Activated CD8-positive, alpha-beta T cell treated with anti-CD3 and anti-CD28 coated beads for 36 hours (primary cell): ENCODE measurements at places on chromosomes 11 and 22. TPM values are rescaled to one million over a fixed set of nuclear protein-coding genes. Genes with fewer than 3 reads are reported as not detected.

GRCh38 chr11:64802370-64803157 lies 450 bp downstream of the MAP4K2 start:
- no peaks in the 10 kb centered on the region for H3K27me3 ChIP-seq
- peak; percentile 53 for DNase-seq
- H3K4me1 ChIP-seq: peaks cover 31% of the 10 kb centered on the region

Gene MIOX
- total RNA-seq: not detected

Gene SMIM35
- total RNA-seq: 0.32 TPM

DNA sequence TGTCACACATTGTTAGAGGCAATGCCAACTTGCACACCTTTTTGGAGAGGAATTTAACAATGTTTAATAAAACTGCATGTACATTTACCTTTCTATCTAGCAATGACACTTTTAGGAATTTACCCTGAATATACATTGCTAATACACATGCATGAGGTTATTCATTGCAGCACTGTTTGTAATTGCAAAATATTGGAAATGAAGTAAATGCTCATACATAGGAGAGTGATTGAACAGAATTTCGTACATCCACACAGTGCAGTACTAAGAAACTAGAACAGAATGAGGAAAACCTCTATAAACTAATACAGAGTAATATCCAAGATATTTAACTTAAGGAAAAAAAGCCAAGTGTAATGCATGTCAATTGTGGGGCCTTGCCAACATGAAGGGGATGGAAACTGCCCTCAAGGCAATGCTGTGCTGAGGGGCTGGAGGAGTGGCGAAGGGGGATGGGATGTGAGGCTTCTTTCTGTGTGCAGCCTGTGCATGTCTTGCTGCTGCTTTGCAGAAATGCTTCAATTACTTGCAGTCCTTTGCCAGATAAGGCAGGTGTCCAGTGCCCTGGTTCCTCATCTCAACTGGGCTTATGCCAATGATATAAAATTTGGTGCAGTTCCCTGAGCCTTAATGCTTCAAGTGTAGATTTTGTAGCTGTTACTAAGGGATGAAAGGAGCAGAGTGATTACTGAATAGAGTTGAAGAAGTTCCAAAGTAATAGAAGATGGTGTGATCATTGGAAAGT lies 96.1 kb downstream of the GRIA4 start:
- no peak overlapping the region for H3K4me3 ChIP-seq
- no peak for DNase-seq
- no peaks in the 10 kb centered on the region for H3K4me1 ChIP-seq
- H3K27me3 ChIP-seq: no peaks in the 10 kb centered on the region
- no peaks in the 10 kb centered on the region for H3K36me3 ChIP-seq
- H3K27ac ChIP-seq: no peak overlapping the region

GRCh38 chr11:100525635-100526034 lies 161.5 kb upstream of the ARHGAP42 start:
- no peak overlapping the region for H3K27ac ChIP-seq
- peak; percentile 4 for DNase-seq
- H3K4me1 ChIP-seq: no peaks in the 10 kb centered on the region
- no peak overlapping the region for H3K4me3 ChIP-seq
- H3K27me3 ChIP-seq: no peaks in the 10 kb centered on the region
- no peaks in the 10 kb centered on the region for H3K36me3 ChIP-seq

- no peak for DNase-seq
- H3K36me3 ChIP-seq: no peaks in the 10 kb centered on the region
- H3K4me1 ChIP-seq: no peaks in the 10 kb centered on the region
- no peaks in the 10 kb centered on the region for H3K27me3 ChIP-seq
- no peak overlapping the region for H3K27ac ChIP-seq
- H3K4me3 ChIP-seq: no peak overlapping the region
Observed at GRCh38 chr11:99960536-99960935, 726.6 kb upstream of the ARHGAP42 start.

DNA sequence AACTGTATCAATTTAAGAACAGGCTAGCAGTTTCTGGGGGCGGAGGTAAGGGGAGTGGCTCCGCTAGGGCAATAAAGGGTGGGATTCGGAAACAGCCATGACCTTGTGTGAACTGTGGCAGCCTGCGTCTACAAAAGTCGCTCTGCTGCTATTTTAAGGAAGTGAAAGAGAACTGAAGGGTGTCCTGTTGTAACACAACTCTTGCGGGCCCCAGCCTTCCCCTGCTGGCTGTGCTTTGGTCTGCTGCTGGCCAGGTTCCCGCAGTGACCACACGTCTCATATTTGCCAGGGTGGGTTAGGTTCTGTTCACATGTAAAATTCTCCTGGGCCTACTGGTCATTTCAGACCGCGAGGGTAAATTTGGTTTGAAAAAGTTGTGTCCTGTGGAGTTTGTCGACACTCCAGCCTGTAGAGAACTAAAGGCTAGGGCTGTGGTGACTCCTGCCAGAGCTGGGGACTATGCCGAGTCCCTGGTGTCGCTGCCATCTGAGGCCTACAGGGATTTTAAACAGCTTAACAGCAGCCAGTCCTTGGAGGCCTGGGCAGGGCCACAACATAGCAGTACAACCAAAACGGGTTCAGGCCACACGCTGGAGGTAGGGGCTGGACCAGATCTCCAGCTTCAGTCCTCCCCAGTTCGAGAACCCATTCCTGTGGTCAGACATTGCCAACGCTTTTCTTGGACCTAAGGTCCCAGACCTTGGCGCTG lies 1.1 kb upstream of the PPFIBP2 start:
- peak; percentile 58 for DNase-seq
- H3K27me3 ChIP-seq: peaks cover 4% of the 10 kb centered on the region
- no peaks in the 10 kb centered on the region for H3K36me3 ChIP-seq

Gene CDC42EP2
- total RNA-seq: 1.2 TPM

Gene PRG3
- not detected for total RNA-seq

GRCh38 chr22:24105013-24105360 lies 76.3 kb upstream of the SUSD2 start:
- no peak overlapping the region for H3K4me3 ChIP-seq
- H3K4me1 ChIP-seq: peaks cover 25% of the 10 kb centered on the region
- H3K27me3 ChIP-seq: no peaks in the 10 kb centered on the region
- peaks cover 20% of the 10 kb centered on the region for H3K36me3 ChIP-seq

Gene FGF19
- not detected for total RNA-seq

Gene SLC35F2
- total RNA-seq: 26.8 TPM

Gene CHKA
- 15.8 TPM for total RNA-seq

GRCh38 chr11:102047305-102047924 lies at the start of gene CFAP300:
CFAP300 (plus strand) TSS chr11:102047437; CDS start chr11:102047471, 34 bp downstream.
- H3K27ac ChIP-seq: no peak within 1 kb of the TSS
- peak; percentile 69 for DNase-seq
- H3K27me3 ChIP-seq: peaks cover 32% of the 10 kb centered on the region
- no peaks in the 10 kb centered on the region for H3K36me3 ChIP-seq

Gene ASCL2
- 2.7 TPM for total RNA-seq

GRCh38 chr11:17287058-17287457 lies 10.5 kb downstream of the NUCB2 start:
- peaks cover 42% of the 10 kb centered on the region for H3K36me3 ChIP-seq
- no peak overlapping the region for H3K27ac ChIP-seq
- H3K27me3 ChIP-seq: no peaks in the 10 kb centered on the region
- peaks cover 47% of the 10 kb centered on the region for H3K4me1 ChIP-seq

- H3K27me3 ChIP-seq: no peaks in the 10 kb centered on the region
- no peak for DNase-seq
- H3K36me3 ChIP-seq: no peaks in the 10 kb centered on the region
- no peak overlapping the region for H3K4me3 ChIP-seq
- H3K4me1 ChIP-seq: no peaks in the 10 kb centered on the region
- H3K27ac ChIP-seq: no peak overlapping the region
Observed at GRCh38 chr11:2738551-2739431, 39.0 kb upstream of the KCNQ1OT1 start.

DNA sequence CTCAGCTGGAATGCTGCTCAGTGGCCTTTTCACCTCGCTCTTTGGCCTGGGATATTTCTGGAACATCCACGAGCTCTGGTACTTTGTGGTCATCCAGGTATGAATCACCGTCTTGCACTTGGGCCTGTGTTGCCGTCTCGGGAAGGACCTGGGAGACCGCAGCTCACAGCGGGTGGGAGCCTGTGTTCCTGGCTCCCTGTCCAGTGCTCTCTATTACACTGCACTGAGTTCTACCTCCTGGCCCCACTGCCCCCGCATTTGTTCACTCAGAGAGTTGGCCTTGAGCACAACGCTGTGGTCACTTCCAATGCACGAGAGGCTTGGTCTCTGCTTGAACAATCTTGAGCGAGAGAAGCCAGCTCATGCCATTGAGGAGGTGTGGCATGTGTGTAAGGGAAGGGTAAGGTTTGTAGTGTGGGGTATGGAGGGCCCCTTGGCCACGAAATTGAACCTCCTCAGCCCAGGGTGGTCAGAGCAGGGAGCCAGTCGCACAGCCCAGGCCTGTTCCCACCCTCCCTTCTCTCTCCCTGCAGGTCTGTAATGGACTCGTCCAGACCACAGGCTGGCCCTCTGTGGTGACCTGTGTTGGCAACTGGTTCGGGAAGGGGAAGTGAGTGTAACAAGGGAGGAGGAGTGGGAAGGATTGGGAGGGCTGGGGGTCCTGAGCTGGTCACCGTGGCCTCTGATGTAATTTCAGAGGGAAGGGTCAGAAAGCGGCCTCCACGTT lies 16.2 kb downstream of the SLC37A2 start:
- H3K4me1 ChIP-seq: no peaks in the 10 kb centered on the region
- DNase-seq: no peak
- no peaks in the 10 kb centered on the region for H3K36me3 ChIP-seq
- no peaks in the 10 kb centered on the region for H3K27me3 ChIP-seq

Gene OSBPL5
- 5.9 TPM for total RNA-seq

DNA sequence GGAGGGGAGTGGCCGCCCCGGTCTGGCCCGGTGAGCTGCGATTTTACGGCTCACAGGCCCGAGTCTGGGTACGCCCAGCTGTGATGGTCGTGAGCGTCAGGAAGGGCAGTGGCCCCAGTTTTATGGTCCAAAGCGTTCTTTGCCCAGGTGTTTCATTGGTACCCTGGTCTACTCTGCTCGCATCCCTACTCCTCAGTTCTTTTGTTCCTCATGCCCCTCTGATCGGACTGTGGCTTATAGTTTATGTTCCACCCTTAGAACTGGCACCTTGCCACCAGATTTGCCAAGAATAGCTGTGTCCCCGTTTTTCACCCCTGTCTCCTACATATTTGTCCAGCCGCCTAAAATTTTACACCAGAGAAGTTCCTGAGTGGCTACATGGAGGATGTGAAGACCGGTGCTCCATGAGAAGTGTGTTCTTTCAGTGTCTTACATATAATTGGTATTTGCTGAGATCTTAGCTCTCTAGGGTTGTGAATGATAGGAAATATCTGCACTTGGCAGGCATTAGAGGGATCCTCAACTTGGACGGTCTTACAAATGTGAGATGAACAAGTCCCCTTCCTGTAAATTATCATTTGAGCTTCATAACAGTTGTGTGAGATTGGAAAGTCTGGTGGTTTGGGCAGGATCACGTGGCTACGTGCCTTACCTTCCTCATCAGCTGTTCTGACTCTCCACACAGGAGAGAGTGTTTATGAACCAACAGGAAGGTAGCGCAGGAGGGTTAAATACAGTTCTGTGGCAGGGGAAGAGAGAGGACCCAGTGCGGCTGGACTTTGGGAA lies 1.1 kb downstream of the PANX1 start:
- peaks cover 27% of the 10 kb centered on the region for H3K4me1 ChIP-seq
- H3K27me3 ChIP-seq: no peaks in the 10 kb centered on the region
- H3K27ac ChIP-seq: no peak overlapping the region
- H3K4me3 ChIP-seq: no peak overlapping the region
- DNase-seq: peak; percentile 49

GRCh38 chr11:112320668-112321067 lies 60.0 kb upstream of the PLET1 start:
- H3K36me3 ChIP-seq: peaks cover 3% of the 10 kb centered on the region

- peak overlapping the region; percentile 75 for H3K4me3 ChIP-seq
- H3K27me3 ChIP-seq: peaks cover 38% of the 10 kb centered on the region
- H3K36me3 ChIP-seq: no peaks in the 10 kb centered on the region
- no peak overlapping the region for H3K27ac ChIP-seq
- DNase-seq: peak; percentile 35
Observed at GRCh38 chr11:114060392-114061047, 1.0 kb downstream of the ZBTB16 start.

- peaks cover 8% of the 10 kb centered on the region for H3K27me3 ChIP-seq
- no peak overlapping the region for H3K27ac ChIP-seq
- H3K4me3 ChIP-seq: no peak overlapping the region
- no peaks in the 10 kb centered on the region for H3K36me3 ChIP-seq
- H3K4me1 ChIP-seq: no peaks in the 10 kb centered on the region
Observed at GRCh38 chr11:88043149-88043548, 132.1 kb downstream of the RAB38 start.

Gene TMEM41B
- total RNA-seq: 20.4 TPM

- H3K27ac ChIP-seq: no peak overlapping the region
- no peak for DNase-seq
- no peaks in the 10 kb centered on the region for H3K4me1 ChIP-seq
- no peak overlapping the region for H3K4me3 ChIP-seq
- no peaks in the 10 kb centered on the region for H3K36me3 ChIP-seq
Observed at GRCh38 chr11:134920851-134921608, 509.0 kb upstream of the B3GAT1 start.

GRCh38 chr22:37239336-37240239 lies 4.5 kb downstream of the RAC2 start:
- H3K27me3 ChIP-seq: no peaks in the 10 kb centered on the region
- DNase-seq: no peak
- H3K27ac ChIP-seq: peak overlapping the region; percentile 97
- peaks cover 95% of the 10 kb centered on the region for H3K36me3 ChIP-seq

Gene SC5D
- 20.5 TPM for total RNA-seq

Gene OPCML
- not detected for total RNA-seq

GRCh38 chr11:92349486-92350156 lies 125.0 kb downstream of the FAT3 start:
- no peak for DNase-seq
- H3K4me3 ChIP-seq: no peak overlapping the region
- H3K27ac ChIP-seq: no peak overlapping the region
- H3K4me1 ChIP-seq: no peaks in the 10 kb centered on the region

- H3K4me1 ChIP-seq: peaks cover 2% of the 10 kb centered on the region
- no peak overlapping the region for H3K27ac ChIP-seq
- peaks cover 28% of the 10 kb centered on the region for H3K27me3 ChIP-seq
- H3K4me3 ChIP-seq: no peak overlapping the region
Observed at GRCh38 chr11:64675450-64676260, 47.3 kb downstream of the NRXN2 start.

Gene ST3GAL4
- total RNA-seq: 11.7 TPM

DNA sequence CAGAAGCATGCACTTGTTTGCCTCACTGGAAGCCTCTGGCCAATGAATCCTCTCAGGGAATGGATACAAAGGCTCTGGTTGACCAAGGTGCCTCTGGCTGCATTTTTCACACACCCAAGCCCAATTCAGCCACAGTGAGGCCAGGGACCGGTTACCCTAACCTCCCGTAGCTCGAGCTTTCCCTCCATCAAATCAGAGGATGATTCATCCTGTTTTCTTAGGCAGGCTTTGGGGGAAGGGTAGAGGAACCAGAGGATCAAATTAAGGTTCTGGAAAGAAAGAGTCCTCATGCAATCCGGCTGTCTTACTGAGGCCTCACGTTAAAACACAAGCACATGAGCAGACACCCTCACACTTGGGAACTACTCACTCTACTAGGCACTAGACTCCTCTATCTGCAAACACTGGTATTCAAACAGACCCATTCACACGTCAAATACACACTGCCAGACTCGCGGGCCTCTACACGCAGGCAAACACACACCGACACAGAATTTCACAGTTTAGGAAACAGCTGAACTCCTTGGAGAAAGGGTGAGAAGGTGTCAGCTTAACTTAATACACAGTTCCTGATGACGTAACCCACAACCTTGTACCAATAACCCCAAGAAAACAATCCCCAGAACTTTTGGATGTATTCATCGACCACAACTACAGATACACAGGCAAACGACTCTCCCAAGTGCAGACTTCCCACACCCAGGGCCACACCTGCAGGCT lies 12.4 kb downstream of the NRXN2 start:
- DNase-seq: no peak
- no peak overlapping the region for H3K27ac ChIP-seq
- H3K4me3 ChIP-seq: no peak overlapping the region
- peaks cover 14% of the 10 kb centered on the region for H3K4me1 ChIP-seq
- H3K36me3 ChIP-seq: no peaks in the 10 kb centered on the region
- H3K27me3 ChIP-seq: peaks cover 53% of the 10 kb centered on the region
